Cardiac fibroblast (primary cell): ENCODE measurements at places on chromosomes 7 and 10.
A peak's percentile ranks its signal among the peaks of the same experiment; 100 is the strongest.

DNA sequence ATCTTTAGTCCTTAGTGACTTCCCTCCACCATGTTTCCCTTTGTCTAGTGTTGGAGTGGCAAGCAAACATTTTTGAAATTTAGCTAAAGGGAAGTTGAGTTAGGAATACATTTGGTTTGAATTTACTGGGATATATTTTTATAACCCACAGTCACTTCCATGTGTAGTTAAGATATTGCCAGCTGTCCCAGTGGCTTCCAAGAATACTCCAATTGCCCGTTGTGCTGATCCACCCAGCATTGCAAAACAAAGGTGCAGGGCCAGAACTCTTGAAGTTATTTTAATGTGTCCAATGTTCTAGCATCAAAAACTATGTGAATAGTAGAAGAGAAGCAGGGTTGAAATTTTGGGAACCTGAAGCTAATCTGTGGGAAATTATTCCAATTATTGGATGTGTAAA, 2.5 kb upstream of the P4HA1 start:
- DNase-seq, result no peak

GRCh38 chr7:107130487-107131220, 38.1 kb upstream of the HBP1 start:
- no peak for DNase-seq

DNA sequence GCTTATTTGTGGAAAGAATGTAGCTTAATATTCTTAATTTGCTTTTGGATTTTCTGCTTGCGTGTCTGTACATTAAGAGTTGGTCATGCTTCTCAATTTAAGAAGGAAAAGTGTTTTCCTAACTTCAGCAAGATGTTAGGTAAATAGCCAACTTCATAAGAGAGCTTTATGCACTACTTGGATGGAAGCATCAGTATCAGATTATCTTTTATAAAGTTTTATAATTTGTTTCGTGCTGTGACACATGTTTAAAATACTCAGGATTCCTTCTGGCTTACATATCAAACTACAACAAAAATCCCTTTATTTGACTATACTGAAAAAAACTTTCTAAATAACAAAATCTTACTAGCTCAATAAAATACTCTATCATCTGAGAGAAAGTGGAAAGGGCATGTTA, 34.8 kb upstream of the AGR2 start:
- DNase-seq, result no peak

- no peak for DNase-seq
Measured at GRCh38 chr10:91164520-91165065, 55.9 kb upstream of the PCGF5 start.

- no peak for DNase-seq
Measured at GRCh38 chr7:25118048-25118753, 6.9 kb downstream of the CYCS start.

GRCh38 chr10:14772399-14772798, 2.3 kb downstream of the FAM107B start:
- peak; percentile 12 for DNase-seq

DNA sequence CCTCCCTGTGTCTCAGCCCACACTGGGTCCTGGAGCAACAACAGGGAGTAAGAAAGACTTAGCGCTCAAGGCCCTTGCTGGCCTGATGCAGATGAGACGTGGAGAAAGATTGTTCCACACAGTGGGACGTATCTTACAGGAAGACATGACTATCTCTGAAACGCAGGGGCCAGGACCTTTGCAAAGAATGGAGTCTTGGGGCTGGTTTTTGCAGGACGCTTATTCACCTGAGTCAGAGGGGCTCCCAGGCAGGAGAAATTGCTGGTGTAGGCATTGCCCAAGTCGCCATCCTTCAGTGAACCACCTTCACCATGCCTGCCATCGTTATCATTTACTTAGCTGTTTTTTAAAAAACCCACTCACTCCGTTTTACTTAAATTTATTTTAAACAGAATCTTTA, 11.8 kb upstream of the GDF10 start:
- DNase-seq, result no peak

GRCh38 chr10:15393139-15393825, 22.2 kb upstream of the FAM171A1 start:
- DNase-seq, result no peak
